ENCODE measurements at places on chromosomes 6 and 20.

DNA sequence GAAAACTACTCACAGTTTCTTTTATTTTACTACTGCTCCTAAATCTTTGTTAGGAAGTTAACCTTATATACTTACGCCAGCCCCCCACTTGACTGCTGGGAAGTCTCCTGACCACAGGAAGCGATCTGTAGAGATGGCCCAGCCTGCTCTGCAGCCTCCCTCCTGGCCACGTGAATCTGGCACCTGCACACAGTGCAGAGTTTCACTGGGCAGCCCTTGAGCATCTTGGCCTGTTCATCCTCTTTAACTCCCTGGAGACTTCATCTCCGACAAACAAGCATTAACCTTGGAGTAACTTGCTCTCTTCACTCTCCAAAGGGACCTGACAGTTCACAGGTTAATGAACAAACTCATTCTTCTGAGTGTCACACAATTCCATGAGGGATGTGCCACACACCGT lies 294.1 kb downstream of the BTBD9 start:
- DNase-seq, result no peak

DNA sequence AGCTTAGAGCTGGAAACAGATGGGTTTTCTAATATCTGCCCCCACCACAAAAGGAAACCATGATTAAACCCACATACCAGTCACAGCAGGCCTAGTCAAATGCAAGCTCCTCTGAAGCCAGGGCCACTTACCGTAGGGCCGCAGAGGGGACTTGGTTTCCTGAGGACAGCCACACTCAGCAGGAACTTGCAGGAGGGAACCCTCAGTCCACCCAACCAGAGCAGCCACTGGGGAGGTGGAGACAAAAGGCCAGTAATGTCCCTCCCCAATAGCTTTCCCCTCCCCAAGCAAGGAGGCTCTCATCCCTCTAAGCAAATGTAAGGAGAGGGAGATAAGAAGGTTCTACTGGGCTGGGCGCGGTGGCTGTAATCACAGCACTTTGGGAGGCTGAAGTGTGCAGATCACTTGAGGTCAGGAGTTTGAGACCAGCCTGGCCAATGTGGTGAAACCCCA lies 384.4 kb upstream of the JARID2 start:
- DNase-seq, result no peak

DNA sequence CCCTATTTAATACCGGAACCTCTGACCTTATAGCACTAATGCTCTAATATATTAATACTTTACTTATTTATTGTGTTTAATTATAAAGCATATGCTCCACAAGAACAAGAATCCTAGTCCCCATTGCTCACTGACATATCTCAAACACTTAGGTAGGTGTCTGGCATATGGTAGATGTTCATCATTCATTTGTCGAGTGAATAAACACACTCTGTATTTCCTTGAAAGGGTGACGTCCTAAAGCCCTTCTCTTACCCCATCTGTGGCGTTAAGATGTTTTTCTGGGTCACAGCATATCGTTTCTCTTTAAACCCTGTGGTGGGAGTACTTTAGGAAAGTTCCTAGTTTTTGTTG lies 45.3 kb downstream of the NCOA3 start:
- DNase-seq, result no peak

GRCh38 chr6:128252341-128253176 lies 267.8 kb downstream of the PTPRK start:
- DNase-seq, result no peak

GRCh38 chr6:17945111-17945510 lies 42.3 kb downstream of the KIF13A start:
- no peak for DNase-seq

DNA sequence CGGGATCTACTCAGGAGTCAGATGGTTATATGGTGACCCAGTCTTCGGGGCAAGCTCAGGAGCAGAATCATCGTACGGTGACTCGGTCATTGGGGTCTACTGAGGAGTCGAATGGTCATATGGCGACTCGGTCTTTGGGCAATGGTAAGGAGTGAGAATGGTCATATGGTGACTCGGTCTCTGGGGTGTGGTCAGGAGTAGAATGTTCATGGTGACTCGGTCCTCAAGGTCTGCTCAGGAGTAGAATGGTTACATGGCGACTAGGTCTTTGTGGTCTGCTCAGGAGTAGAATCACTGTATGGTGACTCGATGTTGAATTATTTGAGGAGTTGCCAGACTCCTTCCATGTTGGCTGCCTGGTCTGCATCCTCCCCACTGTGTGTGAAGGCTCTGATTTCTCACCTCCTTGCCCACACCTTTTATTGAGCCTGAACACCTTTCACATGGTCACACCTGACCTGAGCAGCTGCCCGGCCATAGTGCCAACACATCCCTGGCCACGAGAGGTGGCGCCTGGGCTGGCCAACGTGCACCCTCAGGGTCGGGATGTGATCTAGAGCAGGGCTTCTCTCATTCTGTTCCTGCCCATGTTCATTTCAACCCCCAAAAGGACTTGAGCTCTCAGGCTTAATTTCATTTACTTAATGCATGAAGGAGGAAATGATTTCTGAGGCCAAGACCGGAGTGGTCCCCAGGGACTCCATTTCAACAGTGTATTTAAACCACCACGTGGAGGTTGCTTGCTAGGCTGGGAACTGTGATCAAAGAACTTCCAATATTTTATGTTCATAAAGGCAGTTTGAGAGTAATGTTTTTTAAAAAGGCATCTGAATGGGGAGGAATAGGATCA lies 119.5 kb downstream of the PHACTR3 start:
- no peak for DNase-seq

DNA sequence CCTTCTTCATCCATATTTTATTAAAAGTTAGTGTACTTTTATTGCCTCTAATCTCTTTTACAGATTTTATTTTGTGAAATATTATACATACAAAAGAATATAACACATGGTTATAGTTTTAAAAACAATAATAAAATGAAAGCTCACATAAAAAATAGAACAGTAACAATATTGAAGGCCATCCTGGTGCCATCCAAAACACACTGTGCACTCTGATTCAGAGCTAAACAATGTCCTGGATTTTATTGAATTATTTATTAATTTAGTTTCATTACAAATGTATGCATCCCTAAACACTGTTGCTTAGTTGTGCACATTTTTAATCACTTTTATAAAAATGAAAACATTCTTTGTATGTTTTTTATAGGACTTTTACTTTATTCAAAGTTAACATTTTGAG lies 32.9 kb downstream of the RNF217 start:
- no peak for DNase-seq

DNA sequence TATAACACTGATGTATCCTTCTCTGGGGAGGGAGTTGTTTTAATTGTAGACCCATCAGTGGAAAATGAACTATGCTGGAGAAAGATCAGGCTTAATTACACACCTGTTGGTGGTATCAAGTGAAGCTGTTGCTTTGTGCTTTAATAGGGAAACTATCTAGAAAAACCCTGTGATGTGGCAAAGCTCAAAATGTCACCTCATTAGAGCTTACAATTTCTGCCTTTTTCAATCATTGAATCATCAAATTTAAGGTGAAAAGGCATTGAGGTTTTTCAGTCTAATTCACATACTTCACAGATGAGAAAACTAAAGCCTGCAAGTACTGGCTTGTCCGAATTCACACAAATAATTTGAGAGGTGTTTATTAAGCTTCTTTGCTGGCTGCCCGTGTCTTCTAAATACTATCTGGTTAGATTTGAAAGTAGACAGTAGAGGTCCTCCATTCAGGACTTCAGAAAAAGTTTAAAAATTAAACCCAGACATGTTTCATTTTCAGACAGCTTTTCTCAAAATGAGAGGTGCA lies 143.3 kb upstream of the MAP3K7 start:
- DNase-seq, result peak; percentile 26

DNA sequence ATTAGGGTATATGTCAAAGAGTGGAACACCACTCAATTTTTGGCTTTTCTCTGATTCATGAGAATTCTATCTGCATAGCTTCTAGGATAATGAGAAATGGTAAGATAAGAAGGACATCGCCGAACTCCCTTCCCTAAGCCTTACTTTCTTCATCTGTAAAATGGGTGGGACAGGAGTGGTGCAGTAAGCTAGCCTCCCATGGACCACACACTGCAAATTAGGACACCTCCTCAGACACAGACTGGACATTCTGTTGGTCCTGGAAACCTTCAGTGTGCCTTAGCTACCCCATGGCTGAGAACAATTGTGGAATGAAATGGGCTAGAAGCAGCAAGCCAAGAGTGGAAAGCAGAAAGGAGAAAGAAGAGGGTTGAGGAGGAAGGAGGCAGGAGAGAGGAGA lies 89.6 kb downstream of the BMP7 start:
- no peak for DNase-seq

- no peak for DNase-seq
These were observed 729.4 kb downstream of the TENT5A start for GRCh38 chr6:81023007-81023582.

DNA sequence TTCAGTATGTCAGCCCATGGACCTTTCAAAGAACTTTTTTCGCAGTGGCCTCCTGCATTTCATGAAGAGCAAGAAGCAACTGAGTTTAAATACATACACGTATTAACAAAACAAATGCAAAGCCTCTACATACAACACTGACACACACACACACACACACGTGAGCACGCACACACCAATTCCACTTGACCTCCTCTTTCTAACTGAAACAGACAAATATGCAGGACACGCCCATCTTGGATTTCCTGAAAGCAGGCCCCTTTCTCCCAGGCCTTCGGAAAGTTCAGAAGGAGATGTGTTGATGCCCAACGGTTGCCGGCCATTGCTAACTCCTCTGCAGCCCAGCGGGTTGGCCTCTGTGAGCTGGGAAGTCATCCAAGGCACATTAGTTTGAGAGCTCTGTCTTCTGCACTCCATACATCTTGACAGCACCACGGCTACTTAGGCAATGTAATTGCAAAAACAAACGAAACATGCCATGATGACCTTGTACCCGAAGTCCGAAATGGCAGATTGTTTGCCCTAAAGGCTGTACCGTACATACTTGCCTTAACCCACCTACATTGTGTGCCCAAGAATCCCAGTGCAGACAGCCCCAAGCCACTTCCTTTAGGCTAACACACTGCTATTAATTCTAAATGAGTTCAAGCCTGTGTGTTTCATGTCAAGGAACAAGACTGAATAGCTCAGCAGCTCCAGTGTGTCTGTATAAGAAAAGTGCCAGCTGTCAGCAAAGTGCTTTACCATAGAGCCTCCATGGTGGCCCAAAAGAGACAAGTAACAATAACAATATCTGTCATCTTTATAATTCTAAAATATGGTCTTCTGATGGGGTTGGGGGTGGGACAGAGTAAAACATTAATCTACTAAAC lies 138.8 kb upstream of the RNF217 start:
- DNase-seq, result no peak

DNA sequence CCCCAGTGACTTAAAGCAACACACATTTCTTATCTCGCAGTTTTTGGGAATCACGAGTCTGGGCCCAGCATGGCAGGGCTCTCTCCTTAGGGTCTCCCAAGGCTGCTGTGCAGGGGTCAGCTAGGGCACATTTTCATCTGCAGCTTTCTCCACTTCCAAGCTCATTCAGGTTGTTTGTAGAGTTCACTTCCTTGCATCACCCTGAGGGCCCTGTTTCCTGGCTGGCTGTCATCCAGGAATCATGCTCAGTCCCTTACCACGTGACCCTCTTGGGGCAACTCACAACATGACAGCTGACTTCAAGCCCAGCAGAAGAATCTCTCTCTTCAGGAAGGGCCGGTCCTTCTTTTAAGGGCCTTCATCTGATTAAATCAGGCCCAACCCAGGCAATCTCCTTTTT lies 21.3 kb downstream of the SNAP25 start:
- no peak for DNase-seq

GRCh38 chr20:35394271-35394670 lies 17.5 kb downstream of the UQCC1 start:
- DNase-seq, result no peak

- no peak for DNase-seq
These were observed 54.9 kb downstream of the PRR18 start for GRCh38 chr6:166253281-166253681.

- DNase-seq, result no peak
These were observed 1.0 kb downstream of the MCM9 start for GRCh38 chr6:118933855-118934460.

DNA sequence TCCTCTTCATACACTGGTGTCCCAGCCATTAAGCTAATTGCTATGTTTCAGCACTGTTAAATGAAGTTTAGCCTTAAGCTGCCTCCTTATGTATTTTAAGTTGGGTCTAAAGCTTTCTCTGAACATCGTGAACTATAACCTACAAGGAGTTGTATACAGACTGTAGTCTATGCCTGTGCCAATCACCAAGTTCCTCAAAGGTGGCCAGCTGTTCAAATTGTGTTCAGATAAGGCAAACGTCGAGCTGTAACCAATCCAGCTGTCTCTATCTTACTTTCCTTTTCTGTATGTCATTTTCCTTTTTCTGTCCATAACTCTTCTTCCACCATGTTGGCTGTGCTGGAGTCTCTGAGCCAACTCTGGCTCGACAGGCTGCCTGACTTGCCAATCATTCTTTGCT lies 199.6 kb downstream of the OGFRL1 start:
- DNase-seq, result no peak

DNA sequence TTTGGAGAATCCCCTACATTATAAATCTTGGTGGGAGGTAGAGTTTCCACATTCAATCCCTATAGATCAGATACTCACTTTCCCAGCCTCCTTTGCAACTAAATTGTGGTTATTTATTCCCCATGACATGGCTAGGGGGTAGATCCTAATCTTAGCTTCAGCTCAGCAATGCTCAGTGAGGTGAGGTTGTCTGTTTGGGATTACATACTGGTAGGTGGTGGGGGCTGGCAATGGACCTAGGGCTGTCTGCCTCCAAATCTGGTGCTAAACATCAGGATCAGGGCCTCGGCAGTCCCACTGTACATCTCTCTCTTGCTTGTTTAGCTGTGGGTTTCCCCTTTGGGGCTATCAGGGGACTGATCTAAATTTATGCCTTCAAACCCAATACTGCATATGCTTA lies 45.8 kb upstream of the PMEPA1 start:
- no peak for DNase-seq

DNA sequence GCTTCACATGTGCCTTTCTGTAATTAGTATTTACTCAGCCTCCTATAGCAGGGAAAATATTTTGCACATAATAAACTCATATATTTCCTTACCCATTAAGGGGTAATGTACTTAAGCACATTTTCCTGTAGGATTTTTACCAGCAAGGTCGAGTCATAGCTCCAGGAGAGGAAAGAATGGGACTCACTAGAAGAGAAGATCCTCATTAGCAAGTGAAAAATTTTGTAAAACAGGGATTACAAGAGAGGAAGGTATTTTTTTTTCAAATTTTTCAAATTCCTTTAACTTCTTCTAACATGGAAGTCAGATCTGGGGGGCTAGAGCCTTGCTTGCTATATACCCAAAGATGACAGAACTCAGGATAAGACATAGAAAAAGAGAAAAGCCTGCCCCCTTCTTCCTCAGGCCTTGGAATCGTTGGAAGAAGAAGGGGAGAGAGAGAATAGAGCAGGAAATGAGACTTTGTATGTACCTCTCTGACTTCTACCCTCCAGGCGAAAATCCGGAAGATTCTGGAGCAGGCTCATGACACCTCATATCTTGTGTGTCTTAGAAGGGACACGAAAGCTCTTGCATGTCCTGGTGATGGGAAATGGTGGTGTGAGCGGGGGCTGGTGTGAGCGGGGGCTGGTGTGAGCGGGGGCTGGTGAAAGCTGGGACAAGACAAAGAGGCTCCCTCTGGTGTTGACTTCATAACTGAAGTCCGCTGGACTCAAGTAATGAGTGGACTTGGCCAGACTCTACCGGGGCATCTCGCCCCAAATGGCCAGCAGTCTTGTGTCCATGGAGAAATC lies 256.9 kb upstream of the PLCB4 start:
- DNase-seq, result no peak

- DNase-seq, result no peak
These were observed 226.6 kb downstream of the HACE1 start for GRCh38 chr6:104633125-104633524.
